NCI-H774 (cell line): ENCODE measurements at places on chromosomes 6 and 20.

DNA sequence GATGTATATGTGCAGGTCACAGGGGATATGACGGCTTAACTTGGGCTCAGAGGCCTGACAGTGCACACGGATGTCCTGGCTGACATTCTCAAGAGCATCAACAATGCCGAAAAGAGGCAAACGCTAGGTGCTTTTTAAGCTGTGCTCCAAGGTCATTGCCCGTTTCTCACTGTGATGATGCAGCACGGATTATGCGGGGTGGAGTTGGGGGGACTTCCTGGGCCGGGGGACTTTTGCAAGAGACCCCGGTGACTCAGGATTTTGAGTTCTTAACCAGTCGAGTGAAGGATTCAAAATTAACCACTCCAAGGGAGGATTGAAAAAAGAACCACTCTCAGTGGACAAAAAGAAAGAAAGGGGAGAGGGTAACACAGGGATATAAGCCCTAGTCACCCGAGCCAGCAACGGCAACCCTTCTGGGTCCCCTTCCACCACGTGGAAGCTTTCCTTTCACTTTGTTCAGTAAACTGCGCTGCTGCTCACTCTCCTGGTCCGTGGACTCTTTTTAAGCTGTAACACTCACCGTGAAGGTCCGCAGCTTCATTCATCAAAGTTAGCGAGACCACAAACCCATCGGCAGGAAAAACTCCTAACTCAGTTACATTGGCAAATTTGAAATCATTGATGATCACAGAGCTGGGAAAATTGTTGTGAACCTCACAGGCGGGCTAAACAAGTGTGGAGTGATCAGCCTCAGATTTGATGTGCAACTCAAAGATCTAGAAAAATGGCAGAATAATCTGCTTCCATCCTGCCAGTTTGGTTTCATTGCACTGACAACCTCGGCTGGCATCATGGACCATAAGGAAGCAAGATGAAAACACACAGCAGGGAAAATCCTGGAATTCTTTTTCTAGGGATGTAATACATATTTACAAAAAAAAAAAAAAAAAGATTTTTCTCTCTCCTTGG lies 199.3 kb downstream of the ARID1B start:
- no peak for DNase-seq

- DNase-seq: no peak
Measured at GRCh38 chr6:53951383-53951782, 156.6 kb downstream of the LRRC1 start.

DNA sequence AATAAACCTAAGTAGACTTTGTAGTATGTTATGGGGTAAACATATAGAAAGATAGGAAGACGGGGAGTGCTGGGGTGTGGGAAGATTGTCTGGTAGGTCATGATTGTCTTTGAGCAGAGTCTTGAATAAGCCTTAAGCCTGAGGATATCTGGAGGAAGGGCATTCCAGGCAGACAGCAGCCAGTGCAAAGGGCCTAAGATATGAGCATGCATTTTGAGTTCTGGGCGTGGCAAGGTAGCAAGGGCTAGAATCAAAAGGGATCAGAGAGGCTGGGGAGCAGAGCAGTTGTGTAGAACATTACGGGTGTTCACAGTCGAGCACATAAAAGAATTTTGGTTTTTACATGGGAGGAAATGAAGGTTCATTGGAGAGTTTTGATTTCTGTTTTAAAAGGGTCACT lies 14.3 kb downstream of the BICRAL start:
- DNase-seq: no peak

GRCh38 chr6:134358320-134358719 lies 40.4 kb upstream of the SGK1 start:
- no peak for DNase-seq

GRCh38 chr6:31462026-31462963 lies 35.6 kb upstream of the MICB start:
- DNase-seq: no peak

- no peak for DNase-seq
Measured at GRCh38 chr6:117491916-117492315, 9.4 kb downstream of the DCBLD1 start.
